ENCODE measurements at places on chromosomes 16 and 17.

GRCh38 chr16:649631-650030, 466 bp downstream of the WDR90 start:
- no peak for DNase-seq

DNA sequence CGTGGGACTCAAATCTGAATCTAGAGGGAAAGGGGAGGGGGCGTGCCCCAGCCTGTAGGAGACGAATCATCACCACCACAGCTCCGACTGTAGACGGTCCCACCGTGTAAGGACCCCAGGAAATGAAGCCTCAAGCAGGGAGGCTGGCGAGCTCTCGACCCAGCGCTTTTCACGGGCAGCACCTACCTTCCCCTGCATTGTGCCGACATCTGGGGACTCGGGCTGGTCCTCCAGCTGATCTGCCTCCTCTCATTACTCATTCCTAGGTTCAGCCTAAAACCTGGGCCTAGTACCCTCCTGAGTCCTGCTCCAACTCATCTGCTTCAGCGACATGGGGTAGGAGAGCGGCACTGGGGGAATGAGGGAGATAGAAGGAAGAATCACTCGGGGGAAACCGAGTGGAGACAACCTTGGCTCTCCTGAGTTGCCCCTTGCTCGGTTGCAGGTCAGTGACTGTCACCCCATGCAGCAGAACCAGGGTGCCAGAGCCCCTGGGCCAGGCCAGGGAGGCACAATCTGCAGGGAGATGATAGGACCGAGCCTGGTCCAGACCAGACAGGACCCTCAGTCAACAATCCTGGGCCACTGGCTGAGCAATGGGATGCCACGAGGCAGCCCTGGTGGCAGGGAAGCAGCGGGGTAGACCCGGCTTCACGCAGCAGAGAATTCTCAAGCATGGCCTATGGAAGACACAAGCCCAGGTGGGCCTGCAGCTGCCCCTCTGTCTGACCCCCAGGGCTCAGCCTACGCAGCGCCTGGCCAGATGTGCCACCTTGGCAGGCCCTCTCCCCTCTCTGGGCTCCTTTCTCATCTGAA, 833 bp upstream of the BCAR1 start:
- DNase-seq = no peak

DNA sequence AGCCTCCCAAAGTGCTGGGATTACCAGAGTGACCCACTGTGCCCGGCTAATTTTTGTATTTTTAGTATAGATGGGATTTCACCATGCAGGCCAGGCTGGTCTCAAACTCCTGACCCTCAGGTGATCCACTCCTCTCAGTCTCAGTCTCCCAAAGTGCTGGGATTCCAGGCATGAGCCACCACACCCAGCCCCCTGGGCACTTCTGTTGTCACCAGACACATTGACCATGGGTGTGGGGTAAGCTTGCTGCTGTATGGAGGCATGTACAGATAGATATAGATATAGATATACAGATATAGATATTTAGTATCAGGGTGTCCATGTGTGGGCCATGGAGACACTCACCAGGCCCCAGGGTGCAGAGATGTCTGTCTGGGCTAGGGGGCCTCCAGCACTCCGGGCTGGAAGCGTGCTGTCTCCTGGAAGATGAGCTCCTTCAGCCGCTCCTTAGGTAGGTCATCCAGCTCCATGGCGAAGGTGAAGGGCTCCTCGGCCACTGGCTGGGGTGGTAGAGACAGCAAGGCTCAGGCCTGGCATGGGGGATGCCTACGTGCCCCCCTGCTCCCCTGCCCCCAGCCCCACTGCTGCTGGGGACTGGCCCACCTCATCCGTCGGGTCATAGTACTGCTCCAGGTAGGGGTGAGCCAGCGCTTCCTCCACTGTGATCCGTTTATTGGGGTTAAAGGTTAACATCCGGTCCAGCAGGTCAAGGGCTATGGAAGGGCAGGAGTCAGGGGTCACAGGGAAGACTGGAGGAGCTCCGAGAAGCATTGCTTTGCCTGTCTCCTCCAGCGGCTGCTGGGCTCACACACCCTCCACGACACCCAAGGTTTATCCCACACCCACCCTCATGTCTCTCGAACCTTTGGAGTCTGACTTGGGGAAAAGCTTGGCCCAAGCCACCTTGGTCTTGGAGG, 3.2 kb upstream of the GDPD3 start:
- no peak for DNase-seq

DNA sequence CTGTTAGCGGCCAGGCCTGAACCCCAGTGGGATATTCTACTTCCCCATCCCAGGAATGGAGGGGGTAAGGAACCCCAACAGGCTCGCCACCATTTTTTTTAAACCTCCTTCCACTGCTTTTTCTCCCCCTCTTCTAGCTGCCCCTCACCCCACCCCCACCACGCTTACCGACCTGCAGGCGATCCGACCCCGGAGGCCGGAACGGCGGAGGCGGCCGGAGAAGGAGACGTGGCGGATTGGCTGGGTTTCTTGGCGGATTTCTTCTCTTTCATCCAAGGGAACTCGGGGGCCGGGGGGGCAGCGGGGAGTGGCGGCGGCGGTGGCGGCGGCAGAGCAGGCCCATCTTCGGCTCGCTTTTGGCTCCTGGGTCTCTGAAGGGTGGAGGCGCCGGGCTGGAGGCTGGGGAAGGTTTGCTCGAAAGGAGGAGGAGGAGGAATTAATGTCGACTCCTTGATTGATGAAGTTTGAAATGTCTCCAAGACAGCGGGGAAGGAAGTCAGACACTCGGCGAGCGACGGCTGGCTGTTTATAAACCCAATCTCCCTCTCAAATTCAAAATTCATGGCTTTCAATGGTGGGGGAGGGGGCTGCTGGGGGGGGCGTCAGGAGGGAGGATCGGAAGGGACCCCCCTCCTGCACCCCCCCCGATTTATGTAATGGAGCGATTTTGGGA, 424 bp downstream of the HOXB2 start:
- DNase-seq = no peak
